NCI-H2081 (cell line): ENCODE measurements at places on chromosomes 16 and 17.

- no peak for DNase-seq
Measured at GRCh38 chr17:77061669-77062068, 79.1 kb upstream of the SEC14L1 start.

DNA sequence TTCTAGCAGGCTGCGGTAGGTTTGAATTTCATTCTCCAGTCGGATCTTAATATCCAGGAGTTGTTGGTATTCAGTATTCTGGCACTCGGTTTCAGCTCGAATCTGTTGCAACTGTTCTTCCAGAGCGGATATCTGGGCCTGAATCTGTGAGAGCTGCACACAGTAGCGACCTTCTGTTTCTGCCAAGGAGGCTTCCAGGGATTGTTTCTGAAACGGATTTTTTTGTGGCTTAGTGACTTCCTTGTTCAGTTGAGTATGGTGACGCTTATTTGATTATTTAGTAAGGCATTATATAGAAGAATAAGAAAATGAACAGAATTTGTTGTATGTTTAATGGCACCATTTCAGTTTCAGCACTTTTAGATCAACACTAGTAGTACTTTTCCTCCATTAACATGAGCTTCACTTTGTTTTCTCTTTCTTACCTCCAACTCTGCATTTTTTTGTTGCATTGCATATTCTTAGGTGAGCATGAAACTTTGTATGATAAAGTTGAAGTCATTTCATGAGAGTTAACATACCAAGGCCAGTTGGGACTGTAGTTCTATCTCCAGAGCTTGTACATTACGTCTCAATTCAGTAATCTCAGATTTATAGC lies 2.8 kb downstream of the KRT10 start:
- no peak for DNase-seq

DNA sequence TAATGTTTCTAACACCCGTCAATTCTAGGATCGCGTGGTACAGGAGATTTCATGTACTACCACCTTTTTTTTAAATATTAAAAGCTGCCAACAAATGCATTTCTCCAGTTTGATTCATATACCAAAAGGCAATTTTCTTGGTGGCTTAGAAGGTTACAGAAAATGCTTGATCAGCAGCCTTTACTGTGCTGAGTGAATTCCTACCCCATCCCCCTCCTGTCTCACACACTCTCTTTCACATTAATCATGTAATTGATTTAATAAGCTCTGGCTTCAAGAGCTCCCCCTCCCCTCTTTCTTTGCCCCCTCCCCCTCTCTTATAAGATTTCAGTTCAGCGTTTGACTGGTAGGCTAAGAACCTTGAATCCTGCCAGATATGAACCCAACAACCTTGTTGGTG lies 110.5 kb downstream of the RBFOX1 start:
- no peak for DNase-seq

- no peak for DNase-seq
Measured at GRCh38 chr16:56344518-56345405, 80.6 kb downstream of the AMFR start.

DNA sequence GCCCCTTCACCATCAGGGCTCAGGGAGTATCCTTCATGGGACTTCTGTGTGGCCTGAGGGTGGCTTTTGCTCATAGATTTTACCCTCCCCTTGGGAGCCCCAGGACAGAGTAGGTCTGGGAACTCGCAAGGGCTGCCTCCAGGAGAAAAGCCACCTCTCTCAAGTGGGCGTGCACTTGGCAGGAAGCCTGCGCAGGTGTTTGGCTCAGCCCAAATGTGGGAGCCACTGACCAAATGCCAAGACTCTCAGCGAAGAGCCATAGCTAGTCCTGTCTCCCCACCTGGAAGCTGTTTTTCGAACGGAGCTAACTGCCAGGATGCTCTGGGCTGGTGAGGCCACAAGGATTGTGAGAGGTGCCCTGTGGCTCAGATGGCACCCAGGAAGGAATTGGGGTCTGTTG lies 2.0 kb upstream of the HSD17B2 start:
- DNase-seq = no peak

- no peak for DNase-seq
Measured at GRCh38 chr17:11601661-11602060, 3.4 kb downstream of the DNAH9 start.
